ENCODE measurements at places on chromosomes 7 and 10.

- no peak for DNase-seq
Measured at GRCh38 chr10:49614242-49615198, 683 bp downstream of the CHAT start.

- DNase-seq, result no peak
Measured at GRCh38 chr10:66941491-66941890, 15.7 kb downstream of the LRRTM3 start.

- no peak for DNase-seq
Measured at GRCh38 chr7:17608114-17608833, 309.8 kb downstream of the AHR start.

DNA sequence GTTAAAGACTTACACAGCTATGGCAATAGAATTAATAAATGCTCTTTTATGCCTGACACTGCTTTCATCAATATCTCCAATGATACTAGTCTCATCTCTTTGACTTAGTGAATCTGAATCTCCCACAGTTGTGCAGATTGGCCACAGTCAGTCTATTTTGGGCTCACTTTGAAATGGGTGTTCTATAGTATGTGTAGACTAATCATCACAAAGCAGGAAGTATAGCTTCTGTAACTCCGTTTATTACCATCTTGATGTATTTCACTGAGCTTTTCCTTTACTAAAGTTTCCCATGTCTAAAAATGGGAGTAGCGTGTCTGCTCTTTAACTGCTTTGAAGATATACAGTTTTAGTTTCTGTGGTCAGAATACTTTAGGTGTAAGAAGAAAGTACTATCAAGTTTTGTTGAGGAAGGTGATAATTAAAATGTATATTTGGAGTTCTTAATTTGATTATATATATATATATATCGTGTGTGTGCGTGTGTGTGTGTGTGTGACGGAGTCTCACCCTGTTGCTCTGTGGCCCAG, 70.1 kb downstream of the ST7 start:
- no peak for DNase-seq

GRCh38 chr7:105838627-105839231, 37.7 kb downstream of the ATXN7L1 start:
- no peak for DNase-seq

DNA sequence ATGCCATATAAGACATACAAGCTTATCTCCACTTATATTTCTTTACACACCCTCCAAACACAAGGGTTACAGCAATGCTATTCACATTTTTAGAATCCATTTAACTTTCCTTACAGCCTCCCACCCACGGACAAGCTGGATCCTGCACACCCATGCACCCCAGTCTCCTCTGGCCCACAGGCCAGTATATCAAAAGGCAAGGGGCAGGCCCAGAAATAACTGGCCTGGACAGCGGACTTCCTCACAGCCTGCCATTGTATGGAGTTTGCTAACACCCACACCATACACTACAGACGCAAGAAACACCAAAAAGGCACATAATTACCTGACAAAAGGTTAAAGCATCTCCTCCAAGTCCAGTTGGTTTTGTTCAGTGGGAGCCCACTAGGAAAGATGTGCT, 12.0 kb downstream of the HOXA4 start:
- no peak for DNase-seq

DNA sequence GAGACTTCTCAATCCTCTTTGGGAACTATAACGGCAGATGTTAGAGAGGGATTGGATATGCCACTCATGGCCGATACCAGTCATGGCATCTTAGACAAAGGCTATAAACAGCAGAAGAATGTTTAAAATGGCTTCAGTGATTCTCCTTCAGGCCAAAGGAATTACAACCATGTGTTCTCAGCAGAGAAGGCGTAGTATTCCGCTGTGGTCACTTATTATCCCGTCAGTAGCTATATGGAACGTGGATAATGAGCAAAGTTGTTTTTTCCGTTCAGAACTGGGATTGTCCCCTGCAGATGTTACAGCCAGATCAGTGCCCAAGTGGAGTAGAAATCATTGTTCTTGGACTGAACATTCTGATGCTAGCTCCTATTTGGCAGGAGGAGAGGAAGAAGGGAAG, 43.1 kb downstream of the TEX36 start:
- no peak for DNase-seq

DNA sequence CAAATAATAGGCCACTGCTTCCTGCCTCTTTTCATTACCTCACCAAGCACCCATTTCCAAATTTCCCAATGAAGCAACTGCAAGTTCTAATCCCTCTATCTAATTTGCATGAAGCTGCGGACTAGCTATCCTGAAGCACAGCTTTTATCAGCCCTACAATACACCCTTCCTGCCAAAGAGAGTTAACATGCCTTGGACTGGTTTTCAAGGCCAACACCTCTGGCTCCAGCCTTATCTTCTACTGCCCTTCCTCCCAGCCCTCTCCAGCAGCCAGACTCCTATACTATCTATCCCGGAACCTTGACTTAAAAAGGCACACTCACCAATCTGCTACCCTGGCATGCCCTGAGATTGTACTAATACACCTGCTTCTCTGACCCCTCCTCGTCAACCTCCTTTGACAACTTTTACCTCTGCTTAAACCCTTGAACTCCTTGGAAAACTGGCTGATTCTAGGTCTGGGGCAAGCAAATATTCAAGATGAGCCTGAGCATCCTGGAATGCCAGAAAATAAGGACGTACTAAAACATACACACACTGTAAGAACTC, 73.4 kb downstream of the SGMS1 start:
- no peak for DNase-seq

DNA sequence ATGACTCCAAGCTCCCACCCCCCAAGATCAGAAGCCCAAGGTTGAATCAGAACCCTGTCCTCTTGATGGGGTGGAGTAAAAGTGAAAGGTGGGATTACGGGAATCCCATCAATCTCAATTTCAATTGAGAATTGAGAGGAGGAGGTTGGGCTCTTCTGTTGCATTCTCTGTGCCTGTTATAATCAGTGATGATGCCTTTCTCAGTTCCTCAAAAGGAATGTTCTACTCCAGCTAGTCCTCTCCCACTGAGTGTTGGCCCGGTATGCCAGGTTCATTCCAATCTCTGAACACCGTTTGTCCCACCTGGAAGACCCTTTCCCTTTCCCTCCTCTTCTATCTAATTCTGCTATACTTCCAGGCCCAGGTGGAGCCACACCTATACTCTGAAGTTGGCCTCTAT, 17.2 kb upstream of the XPNPEP1 start:
- DNase-seq, result no peak

GRCh38 chr7:67723591-67723990, 727.0 kb downstream of the TYW1 start:
- DNase-seq, result no peak

- DNase-seq, result no peak
Measured at GRCh38 chr7:2812831-2813230, 31.3 kb downstream of the GNA12 start.

GRCh38 chr7:157347217-157347904, 10.6 kb downstream of the DNAJB6 start:
- no peak for DNase-seq

GRCh38 chr10:112763916-112764520, 186.0 kb upstream of the TCF7L2 start:
- DNase-seq, result no peak

DNA sequence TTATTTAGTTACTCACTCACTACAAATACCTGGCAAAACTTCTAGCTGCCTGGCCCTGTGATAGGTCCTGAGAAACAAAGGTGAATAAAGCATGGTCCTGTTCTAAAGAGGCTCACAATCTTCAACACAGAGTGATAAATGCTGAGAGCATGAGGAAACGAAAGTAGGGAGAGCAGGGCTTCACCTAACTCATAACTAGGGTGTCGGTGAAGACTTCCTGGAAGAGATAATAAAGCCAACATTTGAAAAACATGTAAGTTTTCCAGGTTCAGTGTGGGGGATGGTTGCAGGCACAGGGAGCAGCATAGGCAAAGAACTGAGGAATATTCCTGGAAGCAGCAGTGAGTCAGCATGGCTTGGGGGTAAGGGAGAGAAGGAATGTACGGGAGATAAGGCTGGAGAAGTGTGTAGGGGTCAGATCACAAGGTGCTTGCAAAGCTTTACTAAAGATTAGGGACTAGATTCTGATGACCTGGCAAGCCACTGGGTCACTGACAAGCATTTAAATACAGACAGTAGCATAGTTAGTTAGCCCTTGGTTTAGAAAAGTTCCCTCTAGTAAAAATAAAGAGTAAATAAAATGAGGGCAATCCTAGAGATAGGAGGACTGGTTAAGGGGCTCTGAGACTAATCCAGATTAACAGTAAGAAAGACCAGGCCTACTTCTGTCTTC, 5.1 kb downstream of the KEL start:
- no peak for DNase-seq

- no peak for DNase-seq
Measured at GRCh38 chr10:30559180-30559579, 70.4 kb downstream of the LYZL2 start.

- no peak for DNase-seq
Measured at GRCh38 chr7:148083448-148083847, 507.1 kb upstream of the C7orf33 start.

GRCh38 chr7:3027005-3027845, 16.4 kb downstream of the CARD11 start:
- no peak for DNase-seq
